CD8-positive, alpha-beta memory T cell (primary cell): ENCODE measurements at places on chromosomes 16 and 17.

GRCh38 chr17:81518785-81519283 is 6.2 kb upstream of the ACTG1 start:
- DNase-seq, result no peak

DNA sequence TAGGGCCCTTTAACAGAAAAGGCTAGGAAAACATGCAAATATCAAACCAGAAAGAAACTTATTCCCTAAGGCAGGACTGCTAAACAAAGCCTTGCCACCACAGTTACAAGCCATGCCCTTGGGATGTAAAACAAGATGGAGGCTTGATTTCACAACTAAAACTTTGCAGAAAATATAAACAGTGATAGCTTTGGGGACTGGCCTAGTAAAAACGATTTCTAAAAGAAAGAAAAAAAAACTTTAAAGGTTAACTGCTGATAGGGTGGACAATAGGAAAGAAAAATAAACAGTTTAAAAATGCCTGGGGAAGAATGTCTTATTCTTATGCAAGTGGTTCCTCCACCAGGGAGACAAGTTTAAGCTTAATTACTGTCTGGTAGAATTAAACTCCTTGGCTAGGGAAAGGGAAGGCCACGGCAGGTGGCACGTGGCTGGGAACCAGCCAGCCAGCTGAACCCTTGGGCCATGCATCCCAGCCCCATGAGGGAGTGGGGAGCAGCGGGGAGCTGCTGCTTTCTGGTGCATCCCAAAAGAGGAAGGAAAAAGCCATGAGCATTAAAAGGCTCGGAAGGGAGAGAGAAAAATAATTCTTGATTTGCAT is 10.7 kb upstream of the TMC5 start:
- DNase-seq, result no peak

DNA sequence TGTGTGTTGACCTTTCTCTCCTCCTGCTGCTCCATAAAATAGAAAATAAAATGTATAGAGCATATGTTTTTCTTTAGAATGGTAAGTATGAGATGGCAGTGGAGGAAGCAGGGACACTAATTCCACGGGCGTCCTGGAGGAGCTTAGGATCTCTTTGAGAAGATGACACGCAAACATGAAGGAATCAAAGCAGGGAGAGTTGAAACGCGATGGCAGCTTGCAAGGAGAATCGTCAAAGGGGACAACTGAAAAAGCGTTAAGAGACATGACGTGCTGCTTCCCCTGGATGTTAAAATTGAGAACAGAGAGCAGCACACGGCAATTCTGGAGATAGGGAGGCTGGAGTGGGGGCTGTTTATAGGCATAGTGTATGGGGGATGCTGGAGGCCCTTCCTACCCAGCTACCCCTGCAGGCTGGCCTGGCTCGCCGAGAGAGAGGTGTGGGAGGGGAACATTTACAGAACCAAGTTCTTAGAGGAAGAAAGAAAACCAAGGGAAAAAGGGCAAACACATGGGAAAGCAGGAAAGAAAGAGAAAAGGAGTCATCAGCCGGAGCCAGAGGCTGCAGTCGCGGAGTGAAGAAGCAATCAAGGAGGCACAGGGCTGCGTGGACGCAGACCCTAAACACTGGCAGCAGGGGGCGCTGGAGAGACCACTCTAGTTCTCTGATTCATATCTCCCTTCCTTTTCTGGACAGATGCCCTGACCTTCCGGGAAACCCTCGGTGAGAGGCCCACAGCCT is 55.8 kb downstream of the MYH13 start:
- DNase-seq, result no peak

GRCh38 chr16:85254051-85254450 is 141.8 kb upstream of the CIBAR2 start:
- no peak for DNase-seq

DNA sequence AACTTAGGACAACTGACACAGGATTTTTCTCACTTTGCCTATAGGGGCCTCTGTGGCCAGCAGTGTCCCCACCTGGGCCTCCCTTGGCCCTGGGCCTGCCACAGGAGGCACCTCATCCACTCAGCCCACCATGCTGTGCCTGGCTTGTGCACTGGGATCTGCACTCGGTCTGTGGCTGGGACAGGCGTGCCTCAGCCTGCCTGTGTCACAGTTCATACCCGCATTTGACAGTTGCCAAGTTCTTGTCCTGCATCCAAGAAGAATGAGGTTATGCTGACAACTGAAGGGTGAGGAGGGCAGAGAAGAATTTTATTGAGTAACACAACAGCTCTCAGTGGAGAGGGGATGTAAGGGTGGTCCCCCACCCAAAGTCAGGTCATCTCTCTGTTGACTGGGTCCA is 36.0 kb downstream of the ZFP90 start:
- no peak for DNase-seq

GRCh38 chr17:29826114-29826692 is 103.8 kb downstream of the SSH2 start:
- no peak for DNase-seq

DNA sequence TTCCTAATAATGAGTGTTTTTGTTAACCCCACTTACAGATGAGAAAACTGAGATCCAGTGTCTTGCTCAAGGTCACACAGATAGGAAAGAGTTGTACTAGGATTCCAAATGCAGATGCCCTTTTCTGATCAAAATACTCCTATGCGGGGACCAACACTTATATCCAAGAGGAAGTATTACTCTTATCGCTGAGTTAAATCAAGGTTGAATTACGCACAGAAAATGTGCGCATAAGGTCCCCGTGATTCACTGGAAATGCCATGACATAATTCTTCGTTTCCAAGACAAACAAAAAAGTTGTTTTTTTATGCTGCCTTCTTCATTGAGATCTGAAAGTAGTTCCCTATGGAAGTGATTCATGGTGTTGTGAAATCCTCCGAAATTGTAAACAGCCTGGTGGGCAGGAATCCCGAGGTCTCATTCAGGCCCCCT is 463.8 kb upstream of the HSBP1 start:
- no peak for DNase-seq
